ENCODE measurements at places on chromosomes 11 and 22. TPM values are rescaled to one million over a fixed set of nuclear protein-coding genes. Genes with fewer than 3 reads are reported as not detected.

PKDREJ gene
- total RNA-seq = not detected

RIMBP3C gene
- 1.1 TPM for total RNA-seq

MMP8 gene
- total RNA-seq = not detected

APOBEC3A gene
- not detected for total RNA-seq

GGA1 gene
- 61.1 TPM for total RNA-seq

OR51I2 gene
- not detected for total RNA-seq

RAB39A gene
- not detected for total RNA-seq

FAT3 gene
- total RNA-seq = not detected

ELF5 gene
- total RNA-seq = not detected

FXYD6 gene
- not detected for total RNA-seq

TSGA10IP gene
- total RNA-seq = not detected

PRR14L gene
- total RNA-seq = 55.3 TPM

SCARF2 gene
- 1.9 TPM for total RNA-seq

ST14 gene
- not detected for total RNA-seq

PHOX2A gene
- not detected for total RNA-seq

PTGDR2 gene
- total RNA-seq = 0.70 TPM

TIMP3 gene
- total RNA-seq = not detected

OR51B4 gene
- not detected for total RNA-seq
